Esophagus muscularis mucosa (tissue), 4 donors: ENCODE measurements at places on chromosomes 7 and 10. TPM values are rescaled to one million over a fixed set of nuclear protein-coding genes. Genes with fewer than 3 reads are reported as not detected.

Gene PNLIP
- total RNA-seq: not detected

Gene LEP
- total RNA-seq: not detected

GRCh38 chr10:44650691-44651661, 260.2 kb upstream of the TMEM72 start:
- no peaks in the 10 kb centered on the region for H3K36me3 ChIP-seq
- H3K27me3 ChIP-seq: no peaks in the 10 kb centered on the region
- DNase-seq: no peak
- no peaks in the 10 kb centered on the region for H3K4me1 ChIP-seq
- no peak overlapping the region for H3K4me3 ChIP-seq

DNA sequence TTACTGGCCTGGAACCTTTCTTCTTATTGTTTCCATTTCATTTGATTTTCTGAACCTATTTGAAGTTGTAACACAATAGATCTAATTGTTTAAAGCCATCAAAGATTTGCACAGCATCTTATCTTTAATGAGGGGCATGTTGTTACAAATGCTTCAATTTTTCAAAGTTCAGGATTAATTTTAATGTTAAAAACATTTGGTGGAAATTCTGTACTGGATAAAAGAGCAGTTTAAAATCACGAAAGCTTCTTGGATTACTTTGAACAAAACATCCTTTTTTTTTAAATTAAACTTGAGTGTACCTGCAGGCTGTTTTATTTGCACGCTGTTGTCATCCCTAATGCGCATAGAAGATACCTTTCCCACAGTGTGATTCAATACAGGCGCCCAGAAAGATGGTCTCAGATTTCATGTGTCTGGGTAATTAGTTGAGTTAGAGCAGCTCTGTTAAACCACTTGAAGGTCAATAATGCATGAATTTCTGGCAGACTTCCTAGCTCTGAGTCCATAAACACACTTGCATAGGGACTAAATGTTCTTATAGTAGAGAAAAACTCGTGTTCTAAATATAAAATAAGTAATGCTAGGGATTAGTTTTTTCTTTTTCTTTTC, 29.3 kb upstream of the DDX50 start:
- H3K4me1 ChIP-seq: peaks cover 41% of the 10 kb centered on the region
- H3K4me3 ChIP-seq: peak overlapping the region; percentile 19
- no peaks in the 10 kb centered on the region for H3K36me3 ChIP-seq
- no peak for DNase-seq
- H3K27me3 ChIP-seq: no peaks in the 10 kb centered on the region

DNA sequence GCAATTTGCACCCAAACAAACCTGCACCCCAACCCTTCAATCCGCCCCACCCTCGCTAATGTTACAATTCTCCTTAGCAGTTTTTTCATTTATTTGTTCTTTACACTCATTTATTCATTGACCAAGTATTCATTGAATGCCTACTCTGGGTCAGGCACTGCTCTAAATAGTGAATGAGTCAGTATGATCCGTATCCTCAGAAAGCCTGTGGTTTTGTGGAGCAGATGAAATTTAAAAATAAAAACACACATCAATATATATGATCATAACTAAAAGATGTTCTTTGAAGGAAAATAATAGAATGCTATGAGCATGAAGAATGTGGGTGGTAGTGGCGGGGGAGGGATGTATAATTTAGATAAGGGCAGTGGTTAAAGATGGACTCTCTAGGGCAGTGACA, 13.3 kb downstream of the IFIT5 start:
- H3K27me3 ChIP-seq: no peaks in the 10 kb centered on the region
- DNase-seq: no peak
- H3K4me3 ChIP-seq: no peak overlapping the region
- no peaks in the 10 kb centered on the region for H3K36me3 ChIP-seq

DNA sequence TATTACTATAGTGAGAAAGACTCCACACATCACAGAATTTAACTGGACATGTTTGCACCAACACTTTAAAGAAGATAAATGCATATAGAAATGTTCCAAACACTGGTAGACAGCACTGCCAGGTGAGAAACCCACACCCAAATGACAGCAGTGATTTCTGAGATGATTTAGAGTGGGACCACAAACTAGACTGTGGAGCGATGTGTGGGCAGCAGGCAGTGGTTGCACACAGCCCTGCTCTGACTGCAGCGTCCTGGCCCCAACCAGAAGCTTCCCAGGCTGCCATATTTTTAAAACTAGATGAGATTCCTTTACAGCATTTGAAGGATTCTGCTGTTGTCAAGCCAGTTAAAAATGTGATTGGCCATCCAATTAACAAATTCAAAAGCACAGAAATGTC, 47.7 kb upstream of the COMMD3 start:
- H3K4me1 ChIP-seq: no peaks in the 10 kb centered on the region
- H3K27ac ChIP-seq: no peak overlapping the region

- no peaks in the 10 kb centered on the region for H3K27me3 ChIP-seq
- H3K4me3 ChIP-seq: no peak overlapping the region
- no peaks in the 10 kb centered on the region for H3K36me3 ChIP-seq
- no peak overlapping the region for H3K27ac ChIP-seq
Measured at GRCh38 chr10:34547291-34547690, 267.8 kb downstream of the PARD3 start.

GRCh38 chr7:113784956-113785355, 133.9 kb downstream of the PPP1R3A start:
- no peak overlapping the region for H3K27ac ChIP-seq
- no peaks in the 10 kb centered on the region for H3K4me1 ChIP-seq
- H3K4me3 ChIP-seq: no peak overlapping the region
- no peaks in the 10 kb centered on the region for H3K27me3 ChIP-seq
- DNase-seq: no peak
